Activated T-cell treated with anti-CD3 and anti-CD28 coated beads for 24 hours (primary cell): ENCODE measurements at places on chromosomes 2 and 18.

DNA sequence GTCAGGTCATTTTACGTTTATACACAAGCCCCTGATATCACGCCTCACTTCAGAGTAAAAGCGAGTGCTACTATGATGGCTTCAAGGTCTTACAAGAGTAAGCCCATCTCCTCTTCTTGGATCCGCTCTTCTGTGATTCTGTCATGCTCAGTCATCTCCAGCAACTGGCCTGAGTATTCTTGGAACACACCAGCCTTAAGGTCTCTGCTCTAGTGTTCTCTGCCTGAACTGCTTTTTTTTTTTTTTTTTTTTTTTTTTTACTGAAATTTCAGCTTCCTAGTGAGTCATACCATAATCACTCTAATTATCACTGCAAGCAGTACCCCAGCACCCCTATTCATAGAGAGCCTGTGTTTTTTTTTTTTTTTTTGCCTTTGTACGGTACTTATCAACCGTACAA, 1228.9 kb downstream of the CNTNAP5 start:
- DNase-seq, result no peak

DNA sequence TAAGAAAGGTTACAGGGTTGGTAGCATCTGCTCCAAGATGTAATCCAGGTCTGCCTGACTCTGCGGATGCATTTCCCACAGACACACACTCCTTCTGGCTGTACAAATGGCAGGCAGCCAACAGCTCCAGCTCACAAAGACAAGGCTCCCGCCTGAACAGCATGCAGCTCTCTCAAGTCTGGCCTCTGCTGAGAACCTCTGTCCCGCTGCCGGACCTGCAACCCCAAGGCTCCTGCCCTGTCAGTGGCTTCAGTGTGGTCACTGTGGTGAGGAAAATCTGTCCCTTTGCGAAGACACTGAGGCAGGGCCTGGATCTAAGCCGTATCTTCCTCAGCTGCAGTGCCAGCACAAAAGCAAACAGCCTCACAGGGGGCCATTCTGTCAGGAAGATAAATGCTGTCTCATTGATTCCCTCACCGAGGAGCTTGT, 469.3 kb upstream of the MEX3C start:
- DNase-seq, result no peak

DNA sequence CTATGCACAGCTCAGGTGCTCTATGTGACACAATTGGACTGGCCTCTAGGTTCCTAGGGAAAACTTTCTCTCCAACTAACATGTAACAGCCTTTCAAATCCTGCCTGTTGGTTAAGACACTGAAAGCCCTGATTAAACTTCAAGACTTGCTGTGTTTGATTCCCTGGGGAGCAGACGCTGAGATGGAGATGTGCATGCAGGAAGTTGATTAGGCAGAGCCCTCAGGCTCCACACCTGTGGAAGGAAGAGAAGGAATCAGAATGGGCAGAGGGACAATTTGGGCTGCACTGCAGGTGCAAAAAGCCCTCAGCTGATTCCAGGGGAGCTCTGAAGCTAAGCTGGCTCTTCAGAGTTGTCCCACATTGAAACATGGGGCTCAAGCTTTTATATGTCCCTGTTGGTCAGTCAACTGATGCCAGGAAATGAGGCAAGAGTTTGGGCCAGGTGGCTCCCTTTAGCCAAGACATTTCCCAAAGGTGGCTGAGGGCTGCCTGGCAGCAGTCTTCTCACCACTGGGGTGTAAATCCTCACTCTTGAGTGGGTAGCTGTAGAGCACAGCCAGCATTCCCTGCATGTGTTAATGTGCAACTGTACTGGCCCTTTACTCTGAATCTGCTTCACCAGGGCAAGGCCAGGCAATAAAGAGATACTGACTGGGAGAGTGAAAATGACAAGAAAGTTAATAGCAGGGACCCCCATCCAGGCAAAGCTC, 199.5 kb upstream of the DDX18 start:
- DNase-seq, result no peak

GRCh38 chr18:47526147-47526546, 274.7 kb upstream of the SKOR2 start:
- no peak for DNase-seq

DNA sequence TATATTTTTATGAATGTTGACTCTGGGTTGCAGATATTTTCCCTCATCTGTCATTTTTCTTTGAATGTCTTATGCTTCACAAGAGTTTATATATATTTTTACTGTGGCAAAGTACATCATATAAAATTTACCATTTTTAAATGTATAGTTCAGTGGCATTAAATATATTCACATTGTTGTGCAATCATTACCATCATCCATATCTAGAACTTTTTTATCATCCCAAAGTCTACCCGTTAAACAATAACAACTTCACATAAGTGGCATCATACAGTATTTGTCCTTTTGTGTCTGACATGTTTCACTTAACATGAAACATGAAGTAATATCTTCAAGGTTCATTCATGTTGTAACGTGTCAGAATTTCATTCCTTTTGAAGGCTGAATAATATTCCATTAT, 24.5 kb downstream of the RAB3GAP1 start:
- DNase-seq, result no peak

DNA sequence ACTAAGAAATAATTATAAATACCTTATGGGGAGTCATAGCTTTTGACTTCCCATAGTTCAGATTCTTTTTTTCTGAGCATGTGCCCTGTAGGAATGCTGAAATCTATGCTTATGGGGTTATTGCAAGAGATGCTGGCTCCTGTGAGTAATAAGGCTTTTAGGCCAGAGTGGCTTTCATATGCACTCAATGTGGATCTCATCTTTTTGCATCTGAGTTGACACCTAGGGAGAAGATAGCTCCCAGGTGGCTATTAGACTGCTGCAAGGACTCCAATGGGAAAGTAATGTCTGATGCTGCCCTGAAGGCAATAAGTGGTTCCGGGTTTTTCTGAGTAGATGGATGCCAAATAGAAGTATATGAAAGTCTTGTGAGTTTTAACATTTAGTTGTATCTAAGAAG, 21.0 kb downstream of the DNAH6 start:
- no peak for DNase-seq

- DNase-seq, result no peak
Observed at GRCh38 chr18:55152801-55153200, 193.5 kb upstream of the CCDC68 start.

DNA sequence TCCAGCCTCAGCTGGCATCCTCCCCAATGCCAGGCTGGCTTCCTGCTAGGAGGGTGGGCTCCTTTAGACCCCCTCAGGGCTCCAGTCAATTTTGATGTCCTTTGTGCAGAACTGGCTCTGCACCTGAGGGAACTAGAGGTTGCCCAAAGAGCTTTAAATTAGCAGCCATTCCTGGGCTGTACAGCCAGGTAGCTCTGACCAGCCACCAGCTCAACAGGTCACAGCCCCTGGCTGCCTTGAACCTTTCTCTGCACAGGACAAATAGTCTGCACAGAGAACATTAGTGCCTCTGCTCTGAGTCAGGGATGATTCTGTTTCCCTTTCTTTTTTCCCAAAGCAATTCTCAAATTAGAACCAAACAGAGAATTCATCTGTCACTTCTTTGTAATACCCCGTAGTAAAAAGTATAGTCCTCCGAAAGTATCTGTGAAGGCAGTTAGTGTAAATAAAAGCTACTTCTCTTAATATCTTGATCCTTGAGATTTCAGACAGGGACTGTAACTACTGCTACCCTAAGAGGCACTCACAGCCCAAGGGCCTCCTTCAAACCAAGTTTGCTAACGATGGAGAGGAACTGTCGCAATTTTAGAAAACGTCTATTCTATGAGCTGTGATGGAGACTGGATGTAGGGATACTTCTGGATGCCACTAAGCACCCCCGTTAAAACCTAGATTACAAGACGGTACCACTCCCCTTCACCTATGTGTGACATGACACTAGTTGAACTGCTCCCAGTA, 3.0 kb downstream of the TTC32 start:
- no peak for DNase-seq

DNA sequence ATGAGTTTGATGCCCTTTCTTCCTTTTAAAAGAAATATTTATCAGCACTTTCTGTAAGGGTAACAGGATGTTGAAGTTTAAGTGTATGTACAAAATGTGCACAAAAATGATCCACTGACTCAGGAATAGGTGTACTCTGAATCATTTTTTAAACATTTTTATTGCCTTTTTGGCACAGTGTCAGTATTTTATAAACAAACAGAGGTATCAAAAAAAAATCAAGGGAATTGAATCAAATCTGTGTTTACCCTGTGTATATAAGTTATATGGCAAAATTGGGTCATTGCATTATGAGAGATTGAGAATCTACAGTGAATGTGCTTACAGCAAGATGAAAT, 513.9 kb upstream of the NETO1 start:
- no peak for DNase-seq

GRCh38 chr2:235171550-235172031, 219.8 kb downstream of the SH3BP4 start:
- no peak for DNase-seq

GRCh38 chr2:88057437-88057844, 1.9 kb upstream of the KRCC1 start:
- DNase-seq, result no peak

GRCh38 chr18:23066060-23066459, 69.2 kb upstream of the CABLES1 start:
- no peak for DNase-seq

- DNase-seq, result no peak
Observed at GRCh38 chr2:70536517-70537055, 17.0 kb downstream of the TGFA start.

GRCh38 chr2:31258351-31258750, 24.4 kb downstream of the EHD3 start:
- no peak for DNase-seq

DNA sequence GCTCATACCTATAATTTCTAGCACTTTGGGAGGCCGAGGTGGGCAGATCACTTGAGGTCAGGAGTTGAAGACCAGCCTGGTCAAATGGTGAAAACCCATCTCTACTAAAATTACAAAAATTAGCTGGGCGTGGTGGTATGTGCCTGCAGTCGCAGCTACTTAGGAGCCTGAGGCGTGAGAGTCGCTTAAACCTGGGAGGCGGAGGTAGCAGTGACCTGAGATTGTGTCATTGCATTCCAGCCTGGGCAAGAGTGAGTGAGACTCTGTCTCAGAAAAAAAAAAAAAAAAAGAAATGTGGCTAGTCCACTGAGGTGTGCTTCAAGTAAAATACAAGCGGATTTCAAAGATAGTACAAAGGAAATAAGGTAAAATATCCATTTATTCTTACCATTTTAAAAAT, 46.2 kb downstream of the RBKS start:
- no peak for DNase-seq

GRCh38 chr2:223113161-223113560, 61.2 kb downstream of the KCNE4 start:
- no peak for DNase-seq

DNA sequence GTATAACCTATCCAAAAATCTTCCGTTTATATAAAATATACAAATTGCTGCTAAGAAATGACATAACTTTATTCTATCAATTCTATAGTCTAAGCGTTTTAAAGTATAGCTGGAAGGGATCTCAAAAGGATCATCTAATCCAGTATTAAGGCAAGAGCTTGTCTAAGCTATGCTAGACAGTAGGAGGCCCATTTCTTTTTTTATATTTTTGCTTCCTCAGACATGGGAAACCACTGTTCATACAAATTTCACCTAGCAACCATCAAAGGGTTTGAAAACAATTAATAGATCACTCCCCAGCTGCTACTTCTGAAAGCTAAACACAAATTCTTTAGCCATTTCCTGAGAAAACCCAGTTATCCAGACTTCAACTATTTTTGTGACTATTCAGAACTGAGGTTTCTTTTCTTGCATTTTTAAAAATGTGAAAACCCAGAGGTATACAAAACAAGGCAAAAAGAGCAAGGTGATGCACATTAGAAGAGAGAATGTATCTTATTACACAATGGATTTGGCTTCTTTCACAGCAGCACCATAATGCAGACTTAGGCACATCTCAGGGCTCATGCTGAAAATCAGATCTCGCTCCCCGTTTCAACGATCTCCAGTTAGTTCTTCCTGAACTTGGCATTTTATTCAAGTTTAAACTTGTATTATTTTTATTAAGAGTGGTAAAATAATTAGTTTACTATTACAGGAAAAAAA, 274.4 kb downstream of the LRP1B start:
- DNase-seq, result no peak

GRCh38 chr2:1055014-1055595, 104.5 kb downstream of the SNTG2 start:
- no peak for DNase-seq

GRCh38 chr2:27185331-27186026, 26.4 kb upstream of the ATRAID start:
- DNase-seq, result no peak

- no peak for DNase-seq
Observed at GRCh38 chr2:161207941-161208340, 47.7 kb downstream of the TANK start.

DNA sequence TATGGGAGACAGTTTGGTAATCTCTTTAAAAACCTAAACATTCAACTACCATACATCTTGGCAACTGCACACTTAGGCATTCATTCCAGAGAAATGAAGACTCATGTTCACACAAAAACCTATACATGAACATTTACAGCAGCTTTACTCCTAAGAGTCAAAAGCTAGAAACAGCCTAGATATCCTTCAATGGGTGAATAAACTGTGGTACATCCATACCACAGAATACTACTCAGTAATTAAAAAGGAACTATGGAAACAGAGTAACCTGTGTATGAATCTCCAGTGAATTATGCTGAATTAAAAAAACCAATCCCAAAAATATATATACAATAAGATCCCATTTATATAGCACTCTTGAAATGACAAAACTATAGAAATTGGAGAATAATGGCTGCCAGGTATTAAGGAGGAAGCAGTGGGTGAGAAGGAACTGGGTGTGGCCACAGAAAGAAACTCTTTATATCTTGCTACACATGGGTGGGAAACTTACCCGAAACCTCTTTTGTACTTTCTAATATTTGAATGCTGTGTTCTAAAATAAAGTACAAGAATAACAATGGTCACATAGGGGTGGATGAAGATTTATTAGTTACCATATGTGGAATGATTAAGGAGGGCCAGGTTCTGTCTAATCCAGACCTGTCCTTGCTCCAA, 13.7 kb downstream of the SESTD1 start:
- no peak for DNase-seq

DNA sequence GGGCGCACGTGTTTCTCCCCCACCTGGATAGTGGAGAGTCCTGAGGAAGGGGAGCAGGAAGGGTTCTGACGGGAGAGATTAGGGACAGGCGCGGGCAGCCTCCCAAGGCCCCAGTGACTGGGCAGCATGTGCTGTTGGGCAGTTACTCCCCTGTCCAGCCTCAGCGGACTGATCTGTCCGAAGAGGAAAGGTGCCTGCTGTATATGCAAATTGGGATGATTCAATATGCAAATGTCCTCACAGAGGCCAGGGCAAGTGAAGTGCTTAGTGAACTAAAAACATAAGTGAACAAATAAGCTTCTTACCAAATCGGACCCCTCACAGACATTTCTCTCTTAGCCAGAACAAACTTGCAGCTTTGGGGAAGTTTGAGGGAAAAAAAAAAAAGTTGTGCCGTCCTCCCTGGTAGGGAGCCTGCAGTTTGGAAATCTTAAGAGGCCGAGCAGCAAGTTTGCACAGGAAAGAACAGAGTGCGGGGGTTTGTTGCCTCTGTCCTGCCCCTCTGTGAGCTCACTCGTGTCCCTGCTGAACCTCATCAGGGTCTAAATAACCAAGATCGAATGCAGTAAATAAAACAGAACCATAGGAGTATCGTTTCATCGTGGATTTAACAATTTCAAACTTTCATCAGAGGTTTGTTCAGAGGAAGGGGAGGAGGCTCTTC, 141.4 kb downstream of the KCTD1 start:
- no peak for DNase-seq

- DNase-seq, result no peak
Observed at GRCh38 chr2:147463881-147464520, 380.8 kb upstream of the ACVR2A start.

- DNase-seq, result no peak
Observed at GRCh38 chr18:76875390-76876325, 53.3 kb downstream of the ZNF236 start.

GRCh38 chr2:68320118-68320641, 431 bp upstream of the CNRIP1 start:
- DNase-seq, result no peak
